Memory B cell (primary cell): ENCODE measurements at places on chromosomes 5 and 9.

DNA sequence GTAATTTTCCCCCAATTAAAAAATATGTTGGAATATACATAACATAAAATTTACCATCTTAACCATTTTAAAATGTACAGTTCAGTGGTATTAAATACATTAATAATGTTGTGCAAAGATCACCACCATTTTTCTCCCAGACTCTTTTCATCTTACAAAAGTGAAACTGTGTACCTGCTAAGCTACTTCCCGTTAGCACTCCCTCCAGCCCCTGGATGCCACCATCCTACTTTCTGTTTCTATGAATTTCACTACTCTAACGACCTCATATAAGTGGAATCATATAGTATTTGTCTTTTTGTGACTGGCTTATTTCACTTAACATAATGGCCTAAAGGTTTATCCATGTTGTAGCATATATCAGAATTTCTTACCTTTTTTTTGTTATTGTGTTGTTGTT, 112.9 kb downstream of the HSPA4 start:
- no peak overlapping the region for H3K4me3 ChIP-seq
- H3K36me3 ChIP-seq, result peaks cover 9% of the 10 kb centered on the region
- peaks cover 6% of the 10 kb centered on the region for H3K27me3 ChIP-seq
- peaks cover 4% of the 10 kb centered on the region for H3K4me1 ChIP-seq
- H3K27ac ChIP-seq, result no peak overlapping the region

DNA sequence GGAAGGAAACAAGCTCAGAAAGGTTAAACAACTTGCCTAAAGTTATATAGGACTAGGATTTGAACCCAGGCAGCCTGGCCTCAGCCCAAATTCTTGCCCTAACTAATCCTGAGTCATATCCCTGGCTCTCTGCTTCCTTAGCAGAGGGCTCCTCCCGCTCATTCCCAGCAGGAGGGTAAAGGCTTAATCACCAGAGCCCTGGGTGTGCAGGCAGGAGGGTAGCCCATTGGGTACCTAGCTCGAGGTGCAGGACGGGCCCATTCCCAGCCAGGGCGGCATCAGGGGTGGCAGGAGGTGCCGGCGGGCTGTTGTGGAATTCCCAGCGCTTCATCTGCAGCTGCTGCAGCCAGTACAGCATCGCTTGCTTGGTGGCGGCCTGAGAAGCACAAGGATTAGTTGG, 3.9 kb downstream of the TBC1D2 start:
- H3K4me3 ChIP-seq, result no peak overlapping the region
- H3K27me3 ChIP-seq, result no peaks in the 10 kb centered on the region
- peaks cover 22% of the 10 kb centered on the region for H3K4me1 ChIP-seq

GRCh38 chr5:141771031-141771430, 89.0 kb upstream of the ARAP3 start:
- DNase-seq, result no peak
- no peaks in the 10 kb centered on the region for H3K4me1 ChIP-seq
- H3K36me3 ChIP-seq, result no peaks in the 10 kb centered on the region
- peaks cover 10% of the 10 kb centered on the region for H3K27me3 ChIP-seq

- peaks cover 1% of the 10 kb centered on the region for H3K27me3 ChIP-seq
- H3K4me1 ChIP-seq, result peaks cover 34% of the 10 kb centered on the region
- no peak for DNase-seq
- H3K4me3 ChIP-seq, result no peak overlapping the region
- peaks cover 43% of the 10 kb centered on the region for H3K36me3 ChIP-seq
Observed at GRCh38 chr5:446883-447263, 3.9 kb downstream of the EXOC3 start.

- no peak overlapping the region for H3K4me3 ChIP-seq
- no peaks in the 10 kb centered on the region for H3K27me3 ChIP-seq
- no peak for DNase-seq
- no peaks in the 10 kb centered on the region for H3K36me3 ChIP-seq
Observed at GRCh38 chr5:30121043-30121442, 1072.4 kb upstream of the CDH6 start.
